Stimulated activated CD8-positive, alpha-beta memory T cell treated with anti-CD3 and anti-CD28 coated beads, Interleukin-4, amount 100 ng/mL, for 1 hour (primary cell): ENCODE measurements at places on chromosomes 6 and 20.

- DNase-seq: no peak
Observed at GRCh38 chr6:29965873-29966601, 23.7 kb downstream of the HLA-A start.

DNA sequence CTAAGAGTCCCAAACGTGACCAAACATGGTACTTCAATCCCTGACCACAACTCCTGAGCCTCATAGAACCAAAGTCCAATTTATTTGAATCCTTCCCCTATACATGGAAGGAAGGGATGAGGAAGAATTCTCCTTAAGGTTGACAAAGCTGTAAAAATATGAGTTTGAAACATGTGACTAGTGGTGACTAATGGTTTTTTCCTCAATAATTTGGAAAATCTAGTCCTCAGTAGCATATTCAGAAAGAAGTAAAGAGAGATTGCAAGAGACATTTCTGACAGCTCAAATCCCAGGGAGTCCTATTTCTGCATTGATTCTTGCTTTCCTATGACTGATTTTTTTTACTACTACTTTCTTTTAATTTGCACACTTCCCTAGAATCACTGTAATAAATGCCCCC lies 443.7 kb downstream of the FRK start:
- DNase-seq: no peak

- no peak for DNase-seq
Observed at GRCh38 chr6:79404261-79404660, 133.0 kb downstream of the LCA5 start.

GRCh38 chr20:51326201-51326819 lies 216.2 kb downstream of the NFATC2 start:
- no peak for DNase-seq

- no peak for DNase-seq
Observed at GRCh38 chr6:72553531-72554511, 68.0 kb upstream of the KCNQ5 start.

GRCh38 chr20:37699202-37699601 lies 5.4 kb downstream of the CTNNBL1 start:
- DNase-seq: no peak

DNA sequence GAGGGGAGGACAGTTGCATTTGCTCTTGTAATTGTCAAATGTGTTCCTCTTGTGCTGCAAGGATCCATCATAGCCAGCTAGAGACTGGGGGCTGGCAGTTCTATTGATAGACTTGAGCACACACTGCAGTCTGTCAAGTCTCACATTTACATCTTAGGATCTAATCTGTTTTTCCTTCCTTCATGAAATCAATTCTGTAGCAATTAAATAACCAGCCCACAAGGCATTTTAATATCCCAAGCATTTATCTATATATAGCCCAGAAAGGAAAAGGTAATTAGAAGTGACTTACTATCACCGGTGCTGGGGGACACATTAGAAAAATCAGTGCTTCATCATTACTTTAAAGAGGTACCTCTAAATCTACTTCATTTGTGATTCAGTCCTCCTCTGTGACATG lies 143.0 kb upstream of the STXBP5 start:
- DNase-seq: no peak

GRCh38 chr20:58981628-58982364 lies 740 bp downstream of the NELFCD start:
- DNase-seq: no peak

DNA sequence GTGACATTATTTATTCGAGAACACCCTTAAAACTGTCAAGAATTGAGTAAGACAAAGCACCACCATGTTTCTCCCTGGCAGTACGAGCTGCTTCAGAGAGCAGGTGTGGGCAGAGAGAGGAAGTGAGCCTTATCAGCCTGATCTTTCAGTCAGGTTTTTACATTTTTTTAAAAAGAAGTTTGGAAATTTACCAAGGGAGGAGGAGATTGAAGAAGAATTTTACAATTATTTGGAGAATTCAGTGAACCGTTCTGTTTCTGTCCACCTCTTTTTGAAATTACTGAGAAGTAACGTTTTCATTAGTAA lies 75.5 kb downstream of the ZDHHC14 start:
- no peak for DNase-seq

GRCh38 chr6:106056060-106056745 lies 29.9 kb upstream of the PRDM1 start:
- no peak for DNase-seq

- DNase-seq: no peak
Observed at GRCh38 chr6:148466158-148466557, 123.5 kb downstream of the SASH1 start.

DNA sequence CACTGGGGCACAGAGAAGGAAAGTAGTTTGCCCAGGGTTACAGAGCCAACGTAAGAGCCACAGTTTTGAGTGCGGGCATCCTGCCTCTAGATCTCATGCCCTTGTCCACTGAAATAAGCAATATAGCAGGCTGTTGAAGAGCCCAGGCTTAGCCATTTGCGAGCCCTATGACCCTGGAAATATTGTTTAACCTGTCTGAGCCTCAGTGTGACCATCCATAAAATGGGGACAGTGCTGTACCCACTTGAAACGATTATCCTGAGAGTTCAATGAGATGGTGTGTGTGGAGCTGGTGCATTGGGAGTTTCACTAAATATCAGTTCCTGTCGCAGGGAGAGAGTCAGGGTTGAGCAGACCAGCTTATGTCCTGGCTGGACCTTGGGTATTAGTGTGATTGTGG lies 173.1 kb upstream of the KCNG1 start:
- no peak for DNase-seq

GRCh38 chr20:47352332-47353238 lies 3.9 kb downstream of the ZMYND8 start:
- no peak for DNase-seq

GRCh38 chr6:141634269-141634668 lies 498.5 kb upstream of the GJE1 start:
- no peak for DNase-seq

DNA sequence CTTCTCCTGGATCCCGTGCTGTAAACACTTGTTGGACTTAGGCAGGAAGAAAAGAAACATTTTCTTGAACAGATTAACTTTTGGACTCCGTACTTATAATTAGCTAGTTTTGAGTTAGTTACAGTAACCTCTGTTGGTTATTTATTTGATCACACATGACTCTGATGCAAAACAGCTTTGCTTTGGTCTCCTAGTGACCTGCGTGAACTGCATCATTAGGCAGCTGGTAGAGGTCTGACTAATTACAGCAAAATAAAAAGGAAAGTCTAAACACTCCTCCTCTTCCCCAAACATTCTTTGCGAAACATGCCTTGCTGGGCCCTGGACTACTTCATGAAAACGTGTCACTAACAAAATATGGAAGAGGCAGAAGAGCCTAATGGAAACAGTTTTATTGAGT lies 61.1 kb upstream of the ZFP64 start:
- no peak for DNase-seq

- DNase-seq: no peak
Observed at GRCh38 chr6:44828780-44829179, 441.3 kb downstream of the CDC5L start.

GRCh38 chr6:22049002-22049401 lies 247.8 kb downstream of the PRL start:
- no peak for DNase-seq

GRCh38 chr20:841568-842546 lies 8.3 kb downstream of the FAM110A start:
- DNase-seq: no peak
